ENCODE measurements at places on chromosomes 13 and 19.
A peak's percentile ranks its signal among the peaks of the same experiment; 100 is the strongest.

DNA sequence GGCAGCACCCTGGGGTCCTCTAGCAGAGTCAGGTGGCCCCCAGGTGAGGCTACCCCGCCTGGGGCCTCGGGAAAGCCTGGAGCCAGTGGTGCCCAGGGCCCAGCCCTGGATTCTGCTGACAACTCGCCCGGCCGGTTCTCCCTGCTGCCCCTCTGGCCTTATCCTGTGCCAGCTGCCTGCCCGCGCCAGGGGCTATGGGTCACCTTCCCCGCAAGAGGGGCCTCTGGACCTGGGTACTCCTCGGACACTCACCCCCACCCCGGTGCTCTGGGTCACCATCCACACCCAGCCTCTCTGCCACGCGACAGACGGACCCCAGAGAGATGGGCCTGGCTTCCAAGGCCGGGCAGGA, 24.0 kb downstream of the ZBTB7A start:
- no peak for DNase-seq
- no peaks in the 10 kb centered on the region for H3K27me3 ChIP-seq
- H3K36me3 ChIP-seq: no peaks in the 10 kb centered on the region

DNA sequence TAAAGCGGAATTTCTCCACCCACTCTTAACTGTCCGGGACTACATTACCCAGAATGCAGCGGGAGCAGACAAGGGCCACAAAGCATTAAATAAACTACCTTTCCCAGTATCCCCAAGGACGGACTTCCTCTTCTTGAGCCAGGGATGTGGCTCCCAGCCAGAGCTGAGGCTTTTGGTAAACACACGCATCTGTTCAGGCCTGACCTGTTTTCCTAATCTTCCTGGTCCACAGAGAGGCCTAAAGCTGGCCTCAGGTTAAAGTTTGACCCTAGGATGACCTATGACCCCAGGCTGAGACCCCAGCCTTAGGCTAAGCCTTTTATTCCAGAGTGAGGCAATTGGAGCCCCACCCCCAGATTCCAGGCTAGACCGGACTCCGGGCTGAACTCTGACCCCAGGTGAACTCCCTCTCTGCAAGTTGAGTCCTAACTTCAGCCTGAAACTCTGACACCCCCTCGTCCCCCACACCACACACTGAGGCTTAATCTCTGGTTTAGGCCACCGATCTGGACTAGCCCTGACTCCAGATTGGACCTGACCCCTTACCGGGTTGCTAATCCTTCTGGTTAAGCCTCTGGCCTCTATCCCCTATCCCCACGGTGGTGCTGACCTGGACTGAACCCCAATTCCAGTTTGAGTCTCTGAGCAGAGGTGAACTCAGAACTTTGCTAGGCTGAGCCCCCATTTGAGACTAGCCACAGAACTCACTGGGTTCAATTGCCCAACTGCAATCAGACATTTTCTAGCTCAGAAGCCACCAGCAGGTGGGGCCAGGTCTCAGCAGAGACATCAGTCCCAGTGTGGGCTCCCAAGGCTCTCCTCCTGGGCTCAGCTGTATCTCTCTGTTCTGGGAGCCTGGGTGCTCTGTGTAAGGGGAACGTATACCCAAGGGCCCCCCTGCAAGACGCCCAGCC, 750 bp upstream of the GPR108 start:
- peak; percentile 64 for DNase-seq
- peak overlapping the region; percentile 96 for H3K4me3 ChIP-seq
- H3K27ac ChIP-seq: peak overlapping the region; percentile 94
- no peaks in the 10 kb centered on the region for H3K36me3 ChIP-seq
- no peaks in the 10 kb centered on the region for H3K27me3 ChIP-seq

DNA sequence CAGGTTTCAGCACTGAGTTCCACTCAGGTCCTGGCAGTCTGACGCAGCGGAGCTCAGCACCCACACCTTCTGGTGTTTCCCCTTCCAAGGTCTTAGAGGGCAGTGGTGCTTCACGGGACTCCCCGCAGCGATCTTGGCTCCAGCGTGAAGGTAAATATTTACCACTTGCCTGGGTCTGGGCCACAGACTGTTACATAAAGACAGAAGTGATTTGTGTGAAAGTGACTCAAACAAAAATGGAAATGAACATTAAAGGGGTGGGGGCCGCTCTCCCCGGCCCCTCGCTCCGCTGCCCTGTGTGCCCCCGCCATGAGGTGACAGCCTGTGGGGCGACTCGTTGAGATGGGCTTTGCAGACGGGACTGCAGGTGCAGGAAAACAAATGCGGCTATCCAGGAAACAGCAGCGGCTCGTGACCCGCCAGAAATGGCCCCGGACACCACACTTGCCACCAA, 55.0 kb downstream of the GGACT start:
- no peak overlapping the region for H3K4me3 ChIP-seq
- DNase-seq: no peak
- peaks cover 20% of the 10 kb centered on the region for H3K36me3 ChIP-seq
- no peaks in the 10 kb centered on the region for H3K27me3 ChIP-seq

GRCh38 chr19:43422000-43422688, 7.5 kb downstream of the TEX101 start:
- no peaks in the 10 kb centered on the region for H3K36me3 ChIP-seq
- no peak overlapping the region for H3K4me3 ChIP-seq
- peaks cover 3% of the 10 kb centered on the region for H3K27me3 ChIP-seq
- H3K4me1 ChIP-seq: no peaks in the 10 kb centered on the region
- no peak overlapping the region for H3K27ac ChIP-seq

DNA sequence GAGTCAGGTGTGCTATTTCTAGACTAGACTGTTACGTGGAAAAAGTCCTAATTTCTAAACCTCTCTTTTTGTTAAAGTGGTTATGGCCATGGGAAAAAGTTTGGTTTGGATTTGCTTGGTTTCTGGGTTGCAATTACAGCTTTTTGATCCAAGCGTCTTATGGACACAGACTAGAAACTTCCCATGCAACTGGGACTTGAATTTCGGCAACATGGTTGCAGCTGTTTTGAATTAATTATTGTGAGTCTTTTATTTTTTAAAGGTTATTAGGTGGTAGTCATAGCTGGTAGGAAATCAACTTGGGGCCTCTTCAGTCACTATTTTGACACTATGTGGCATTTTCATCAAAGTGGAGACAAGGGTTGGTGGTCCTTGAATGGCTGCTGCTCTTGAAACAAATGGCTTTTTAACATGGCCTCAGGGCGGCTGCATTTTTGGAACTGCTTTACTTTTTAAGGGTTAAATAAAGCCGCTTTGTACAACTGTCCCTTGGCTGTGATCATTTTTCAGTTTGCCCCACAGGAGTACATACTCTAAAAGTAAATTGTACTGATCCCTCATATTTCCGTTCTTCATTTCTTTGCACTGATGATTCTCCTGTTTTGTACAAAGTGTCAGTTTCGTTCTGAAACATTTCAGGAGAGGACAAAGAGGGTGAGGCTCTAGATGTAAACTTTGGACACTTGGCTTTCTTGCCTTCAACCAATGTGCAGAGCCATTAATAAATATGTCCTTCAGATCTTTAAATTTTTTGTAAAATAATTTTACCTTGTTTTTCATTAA, 15.9 kb downstream of the HNRNPM start:
- H3K36me3 ChIP-seq: peaks cover 94% of the 10 kb centered on the region
- no peak overlapping the region for H3K27ac ChIP-seq
- peaks cover 33% of the 10 kb centered on the region for H3K4me1 ChIP-seq
- no peaks in the 10 kb centered on the region for H3K27me3 ChIP-seq

DNA sequence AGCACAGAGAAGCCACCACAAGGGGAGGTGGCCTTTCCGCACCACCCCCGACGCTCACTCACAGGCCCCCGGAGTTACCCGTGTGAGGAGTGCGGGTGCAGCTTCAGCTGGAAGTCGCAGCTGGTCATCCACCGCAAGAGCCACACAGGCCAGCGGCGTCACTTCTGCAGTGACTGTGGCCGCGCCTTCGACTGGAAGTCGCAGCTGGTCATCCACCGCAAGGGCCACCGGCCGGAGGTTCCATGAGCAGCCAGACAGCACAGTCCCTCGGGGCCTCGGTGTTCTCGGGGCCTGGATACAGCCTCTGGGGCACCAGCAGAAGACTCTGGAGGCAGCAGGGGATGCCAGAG, 4.3 kb downstream of the ZNF446 start:
- H3K4me1 ChIP-seq: peaks cover 8% of the 10 kb centered on the region
- H3K27ac ChIP-seq: no peak overlapping the region
- no peak for DNase-seq
- no peaks in the 10 kb centered on the region for H3K27me3 ChIP-seq
- H3K4me3 ChIP-seq: no peak overlapping the region

GRCh38 chr19:4985551-4985991, 16.7 kb downstream of the KDM4B start:
- H3K27me3 ChIP-seq: no peaks in the 10 kb centered on the region
- peaks cover 2% of the 10 kb centered on the region for H3K36me3 ChIP-seq
- peaks cover 51% of the 10 kb centered on the region for H3K4me1 ChIP-seq

DNA sequence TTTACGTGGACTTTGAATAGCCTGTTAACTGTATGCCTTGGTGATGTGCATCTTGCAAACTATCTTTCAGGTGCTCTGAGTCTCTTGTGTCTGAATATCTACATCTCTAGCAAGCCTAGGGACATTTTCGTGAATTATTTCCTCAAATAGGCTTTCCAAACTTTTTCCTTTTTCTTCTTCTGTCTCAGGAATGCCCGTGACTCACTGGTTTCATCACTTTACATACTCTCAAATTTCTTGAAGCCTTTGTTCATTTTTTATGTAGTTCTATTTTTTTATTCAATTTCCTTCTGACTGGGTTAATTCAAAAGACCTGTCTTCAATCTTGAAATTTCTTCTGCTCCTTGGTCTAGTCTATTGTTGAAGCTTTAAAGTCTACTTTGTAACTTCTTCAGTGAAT, 332.2 kb downstream of the OXGR1 start:
- no peak for DNase-seq
- no peaks in the 10 kb centered on the region for H3K4me1 ChIP-seq
- no peaks in the 10 kb centered on the region for H3K36me3 ChIP-seq

DNA sequence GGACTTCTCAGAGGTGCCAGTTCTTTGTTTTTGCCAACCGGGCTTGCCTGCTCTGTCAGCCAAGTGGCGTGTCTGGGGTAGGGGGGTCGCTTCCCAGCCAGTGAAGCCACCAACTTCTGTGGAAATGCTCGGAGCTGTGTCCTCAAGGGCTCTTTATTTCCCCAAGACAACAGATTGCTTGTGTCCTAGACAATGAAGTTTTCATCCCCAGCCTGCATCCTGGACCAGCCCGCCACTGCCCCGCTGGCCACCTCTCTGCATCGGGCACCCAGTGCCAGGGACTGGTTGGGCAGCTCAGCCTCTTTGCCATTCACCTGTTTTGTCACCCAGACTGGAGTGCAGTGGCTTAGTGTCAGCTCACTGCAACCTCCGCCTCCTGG, 3.7 kb downstream of the RAB11B start:
- H3K27ac ChIP-seq: no peak overlapping the region
- no peak overlapping the region for H3K4me3 ChIP-seq
- peaks cover 46% of the 10 kb centered on the region for H3K4me1 ChIP-seq
- no peak for DNase-seq

DNA sequence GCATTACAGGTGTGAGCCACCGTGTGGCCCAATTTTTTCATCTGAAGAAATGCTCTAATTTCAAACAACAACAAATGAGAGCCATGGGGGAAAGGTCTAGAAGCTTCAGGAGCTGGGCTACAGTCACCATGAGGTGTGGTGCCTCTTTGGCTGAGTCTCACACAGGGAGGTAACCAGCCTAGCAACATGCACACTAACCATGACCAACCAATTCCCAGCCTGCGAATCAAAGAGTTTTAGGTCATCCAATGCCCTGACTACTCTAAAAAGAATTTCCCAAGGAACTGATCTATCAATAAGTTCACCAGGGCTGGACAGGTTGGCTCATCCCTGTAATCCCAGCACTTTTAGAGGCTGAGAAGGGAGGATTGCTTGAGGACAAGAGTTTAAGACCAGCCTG, 29.9 kb downstream of the PBX4 start:
- no peaks in the 10 kb centered on the region for H3K27me3 ChIP-seq
- no peak for DNase-seq
- no peaks in the 10 kb centered on the region for H3K36me3 ChIP-seq
- H3K27ac ChIP-seq: no peak overlapping the region

- no peaks in the 10 kb centered on the region for H3K27me3 ChIP-seq
- peaks cover 4% of the 10 kb centered on the region for H3K4me1 ChIP-seq
- no peak overlapping the region for H3K27ac ChIP-seq
- no peak for DNase-seq
- H3K4me3 ChIP-seq: no peak overlapping the region
Measured at GRCh38 chr13:97327506-97328221, 105.5 kb downstream of the MBNL2 start.

- H3K4me3 ChIP-seq: no peak overlapping the region
- H3K27me3 ChIP-seq: no peaks in the 10 kb centered on the region
- peaks cover 50% of the 10 kb centered on the region for H3K4me1 ChIP-seq
- peaks cover 21% of the 10 kb centered on the region for H3K36me3 ChIP-seq
- peak overlapping the region; percentile 98 for H3K27ac ChIP-seq
Measured at GRCh38 chr13:73717632-73718031, 416.6 kb downstream of the KLF12 start.

- H3K4me1 ChIP-seq: peaks cover 57% of the 10 kb centered on the region
- no peaks in the 10 kb centered on the region for H3K36me3 ChIP-seq
- H3K27ac ChIP-seq: no peak overlapping the region
Measured at GRCh38 chr13:99421758-99422585, 79.3 kb upstream of the TM9SF2 start.

DNA sequence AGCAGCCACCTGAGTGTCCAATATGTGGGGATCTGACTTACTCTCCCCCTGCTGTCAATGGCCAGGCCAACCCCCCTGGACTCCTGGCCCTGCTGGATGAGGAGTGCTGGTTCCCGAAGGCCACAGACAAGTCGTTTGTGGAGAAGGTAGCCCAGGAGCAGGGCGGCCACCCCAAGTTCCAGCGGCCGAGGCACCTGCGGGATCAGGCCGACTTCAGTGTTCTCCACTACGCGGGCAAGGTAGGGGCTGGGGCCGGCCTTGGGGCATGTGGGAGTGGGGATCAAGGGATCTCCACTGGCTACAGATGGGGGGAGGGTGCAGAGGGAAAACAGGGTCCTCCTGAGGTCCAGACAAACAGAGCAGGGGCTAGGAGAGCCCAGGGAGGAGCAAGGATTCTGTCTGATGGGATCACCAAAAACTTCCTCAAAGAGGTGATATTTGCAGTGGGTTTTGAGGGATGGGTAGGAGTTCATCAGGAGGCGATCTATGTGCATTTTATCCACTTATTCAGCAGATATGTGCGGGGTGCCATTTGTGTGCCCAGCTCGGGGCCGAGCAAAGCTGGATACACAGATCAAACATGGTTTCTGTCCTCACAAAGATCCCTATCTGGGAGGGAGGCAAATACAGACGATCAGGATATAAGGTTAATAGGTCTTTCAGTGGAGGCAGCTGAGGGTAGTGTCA, 47.2 kb downstream of the MYH14 start:
- DNase-seq: no peak
- no peak overlapping the region for H3K27ac ChIP-seq
- H3K36me3 ChIP-seq: peaks cover 9% of the 10 kb centered on the region
- peaks cover 59% of the 10 kb centered on the region for H3K27me3 ChIP-seq
- no peaks in the 10 kb centered on the region for H3K4me1 ChIP-seq

Data from naive thymus-derived CD8-positive, alpha-beta T cell (primary cell).